Activated CD4-positive, alpha-beta T cell treated with anti-CD3 and anti-CD28 coated beads, Interleukin-2, Interleukin-6, amounts not matched to agents 100 ng/mL and 50 ng/mL, durations not matched to agents 16 hours and 8 hours (primary cell): ENCODE measurements at places on chromosomes 7 and 10.

GRCh38 chr10:60820093-60820754, 41.9 kb downstream of the CDK1 start:
- DNase-seq, result no peak

DNA sequence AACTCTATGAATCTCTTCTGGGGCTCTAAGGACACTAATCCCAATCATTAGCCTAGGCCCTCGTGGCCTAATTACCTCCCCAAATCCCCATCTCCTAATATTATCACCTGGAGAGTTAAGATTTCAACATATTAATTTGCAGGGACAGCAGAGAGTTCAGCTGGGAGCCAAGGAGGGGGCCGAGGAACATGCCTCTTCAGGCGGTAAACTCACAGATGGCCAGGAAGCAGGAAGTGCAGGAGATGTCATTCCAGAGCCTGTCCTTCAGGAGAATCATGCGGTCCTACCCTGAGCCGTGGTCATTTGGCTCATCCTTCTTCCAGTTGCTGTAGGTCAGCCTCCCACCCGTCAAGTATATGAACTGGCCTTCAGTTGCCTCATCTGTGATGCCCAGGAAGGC, 21.9 kb upstream of the SFTPA2 start:
- DNase-seq, result no peak

GRCh38 chr10:43069579-43069978, 7.3 kb upstream of the RET start:
- DNase-seq, result no peak

GRCh38 chr7:27302590-27302989, 60.0 kb downstream of the EVX1 start:
- DNase-seq, result no peak

DNA sequence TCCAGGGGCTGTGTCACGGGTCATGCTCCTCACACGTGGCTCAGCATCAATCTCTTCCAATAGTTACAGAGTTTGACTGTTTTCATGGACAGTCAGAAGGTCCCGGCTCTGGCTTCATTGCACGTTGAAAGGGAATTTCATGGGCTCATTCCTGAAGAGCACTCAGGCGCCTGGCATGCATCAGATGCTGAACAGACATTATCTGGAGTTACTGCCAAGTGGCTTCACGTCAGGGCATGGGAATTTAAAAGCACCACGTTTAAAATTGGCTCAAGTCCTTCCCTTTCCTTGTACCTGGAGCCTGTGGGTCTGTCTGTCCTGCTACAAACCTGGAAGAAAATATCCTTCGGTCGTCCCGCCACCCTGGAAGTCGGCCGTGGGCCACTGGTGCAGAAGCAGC, 50.4 kb downstream of the CFAP46 start:
- DNase-seq, result no peak

GRCh38 chr10:110739811-110740271, 95.7 kb downstream of the RBM20 start:
- DNase-seq, result no peak

DNA sequence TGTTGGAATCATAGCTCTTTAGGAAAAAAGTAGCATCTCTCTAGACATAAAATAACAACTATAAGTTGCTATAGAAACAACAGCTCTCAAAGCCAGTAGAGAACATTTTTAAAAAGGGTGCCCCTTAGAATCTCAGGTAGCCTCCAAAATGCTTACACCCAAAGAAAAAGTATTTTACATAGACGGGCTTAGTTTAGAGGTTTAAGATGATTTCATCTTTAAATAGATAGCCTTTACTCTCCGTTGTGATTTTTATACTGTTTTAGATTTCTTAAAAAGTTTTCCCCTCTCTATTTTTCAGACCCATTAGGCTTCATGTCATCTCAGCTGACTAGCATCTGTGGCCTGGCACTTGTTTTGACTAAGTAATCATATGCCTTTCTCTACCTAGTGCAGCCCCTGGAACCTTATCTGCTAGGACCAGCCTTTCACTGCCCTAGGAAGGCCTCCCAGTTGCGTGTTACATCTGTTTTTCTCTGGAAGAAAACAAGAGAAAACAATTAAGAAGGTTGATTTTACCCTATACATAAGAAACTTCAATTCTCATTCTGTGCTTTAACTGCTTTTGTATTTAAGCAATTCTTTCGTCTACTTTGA, 6.9 kb upstream of the BPGM start:
- no peak for DNase-seq
